SW480 (cell line): ENCODE measurements at places on chromosomes 7 and 10.

DNA sequence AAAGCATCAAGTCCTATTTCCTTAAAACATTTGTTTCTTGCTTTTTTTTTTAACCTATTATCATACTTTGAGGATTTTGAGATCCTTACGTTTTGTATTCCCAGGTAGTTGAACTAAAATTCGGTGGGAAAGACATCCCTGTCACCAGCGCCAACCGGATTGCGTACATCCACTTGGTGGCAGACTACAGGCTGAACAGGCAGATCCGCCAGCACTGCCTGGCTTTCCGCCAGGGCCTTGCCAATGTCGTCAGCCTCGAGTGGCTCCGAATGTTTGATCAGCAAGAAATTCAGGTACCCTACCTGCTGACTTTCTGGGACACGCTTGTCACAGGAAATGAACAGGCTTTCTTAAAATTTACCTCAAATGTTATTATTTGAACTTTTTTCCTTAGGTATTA is 83.0 kb upstream of the DNAJB6 start:
- no peak for DNase-seq

- DNase-seq: no peak
Measured at GRCh38 chr10:4804465-4804864, 21.5 kb upstream of the AKR1E2 start.

DNA sequence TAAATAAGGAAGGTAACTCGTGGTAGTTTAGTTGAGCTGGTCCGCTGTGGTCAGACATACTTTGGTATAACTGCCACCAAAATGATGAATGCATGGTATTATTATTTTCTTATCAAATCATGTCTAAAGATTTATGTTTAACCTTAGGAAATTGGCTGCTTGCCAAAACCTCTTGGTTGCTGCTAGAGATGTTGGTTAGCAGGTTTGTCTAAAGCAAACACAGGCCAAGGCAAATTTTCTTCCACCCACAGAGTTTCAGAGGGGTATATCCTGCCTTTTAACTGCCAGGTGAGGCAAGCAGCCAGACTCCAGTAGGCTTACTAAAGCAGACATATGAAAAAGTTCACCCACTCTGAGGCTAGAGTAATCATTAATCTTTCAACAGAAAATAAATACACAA is 101.4 kb downstream of the SEMA3E start:
- peak; percentile 57 for DNase-seq

DNA sequence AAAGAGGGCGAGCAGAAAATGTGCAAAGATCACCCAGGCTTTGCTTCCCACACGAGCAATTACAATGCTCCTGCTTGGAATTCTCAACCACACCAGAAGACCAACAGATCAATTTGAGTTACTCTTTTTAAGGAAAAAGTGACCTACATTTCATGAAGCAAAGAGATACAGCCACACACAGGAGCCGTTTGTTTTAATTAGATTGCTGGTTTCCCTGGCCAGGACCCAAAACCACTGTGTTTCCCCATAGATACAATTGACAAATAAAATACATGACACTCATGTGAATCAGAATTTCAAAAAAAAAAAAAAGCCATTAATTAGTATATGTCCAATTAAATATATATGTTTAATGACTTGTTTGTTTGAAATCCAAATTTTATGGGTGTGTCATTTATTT is 458.3 kb downstream of the PLXDC2 start:
- no peak for DNase-seq

DNA sequence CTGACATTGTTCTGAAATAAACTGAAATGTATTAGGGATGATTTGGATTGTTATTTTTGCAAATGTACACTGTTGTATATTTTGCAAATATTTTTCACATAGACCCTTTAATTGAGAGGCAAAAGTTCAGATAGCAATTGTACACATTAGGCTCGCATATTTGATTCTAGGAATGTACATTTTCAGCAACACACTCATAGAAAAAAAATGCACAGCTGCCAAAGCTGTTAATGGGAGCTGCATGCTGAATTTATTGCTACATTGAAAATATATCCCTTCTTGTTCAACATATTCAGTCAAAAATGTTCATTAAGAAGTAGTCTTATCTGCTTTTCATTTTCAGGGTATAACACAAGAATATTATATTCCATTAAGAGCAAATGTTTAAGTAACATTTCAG is 512.9 kb downstream of the ATRNL1 start:
- no peak for DNase-seq

DNA sequence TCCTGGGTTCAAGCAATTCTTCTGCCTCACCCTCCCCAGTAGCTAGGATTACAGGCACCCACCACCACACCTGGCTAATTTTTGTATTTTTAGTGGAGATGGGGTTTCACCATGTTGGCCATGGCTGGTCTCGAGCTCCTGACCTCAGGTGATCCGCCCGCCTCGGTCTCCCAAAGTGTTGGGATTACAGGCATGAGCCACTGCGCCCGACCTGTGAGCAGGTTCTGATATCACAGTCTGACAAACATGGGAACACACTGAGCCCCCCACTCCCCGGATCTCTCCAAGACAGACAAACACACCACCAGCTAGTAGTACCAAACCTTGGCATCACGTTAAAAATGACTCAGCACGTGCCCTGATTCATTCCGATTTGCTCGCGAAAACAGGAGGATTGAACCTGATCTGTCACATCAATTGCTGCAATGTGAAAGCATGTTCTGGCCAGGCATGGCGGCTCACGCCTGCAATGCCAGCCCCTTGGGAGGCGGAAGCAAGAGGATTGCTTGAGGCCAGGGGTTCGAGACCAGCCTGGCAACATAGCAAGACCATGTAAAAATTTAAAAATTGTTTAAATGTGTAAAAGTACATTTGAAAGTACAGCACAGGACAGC is 106.5 kb downstream of the SMURF1 start:
- DNase-seq: no peak

GRCh38 chr10:98269435-98269912 is 1.5 kb upstream of the LOXL4 start:
- peak; percentile 86 for DNase-seq

GRCh38 chr10:94403380-94404213 is 1.3 kb downstream of the TBC1D12 start:
- peak; percentile 92 for DNase-seq

GRCh38 chr7:43758822-43759683 is 573 bp downstream of the BLVRA start:
- DNase-seq: peak; percentile 42

DNA sequence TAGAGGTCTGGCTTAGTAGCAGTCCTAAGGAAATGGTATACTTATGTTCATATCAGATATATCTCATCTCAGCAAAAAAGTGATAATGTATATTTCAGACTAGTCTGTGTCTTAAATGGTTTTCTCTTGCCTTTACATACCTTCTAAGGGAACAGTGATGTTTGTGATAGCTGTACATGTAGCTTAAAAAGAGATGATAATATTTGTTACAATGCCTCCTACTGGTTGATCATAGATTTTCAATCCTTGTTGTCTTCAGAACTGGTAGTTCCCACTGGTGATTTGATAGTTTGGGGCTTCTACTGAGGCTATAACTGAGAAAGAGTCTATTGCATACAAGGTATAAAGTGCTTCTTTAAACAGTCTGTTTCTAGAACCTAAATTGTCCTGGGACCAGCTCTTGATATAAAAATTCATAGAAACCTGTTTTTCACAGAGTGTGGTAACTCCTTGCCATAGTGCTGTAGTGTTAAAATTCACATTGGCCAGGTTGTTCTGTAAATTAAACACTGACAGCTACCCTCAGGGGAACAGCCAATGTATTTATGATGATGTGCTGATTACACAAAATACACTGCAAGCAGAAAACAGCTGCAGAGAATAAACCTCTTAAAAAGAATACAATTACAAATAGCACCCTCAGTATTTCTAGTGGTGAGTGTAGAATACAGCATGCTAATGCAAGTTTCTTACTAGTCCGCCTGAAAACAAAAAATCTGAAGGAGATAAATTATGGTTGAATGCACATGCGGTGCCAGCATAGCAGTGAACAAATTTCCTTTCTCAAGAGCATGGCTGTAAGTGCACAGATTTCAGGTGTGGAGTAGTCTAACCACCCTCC is 90.3 kb downstream of the BTRC start:
- peak; percentile 22 for DNase-seq

DNA sequence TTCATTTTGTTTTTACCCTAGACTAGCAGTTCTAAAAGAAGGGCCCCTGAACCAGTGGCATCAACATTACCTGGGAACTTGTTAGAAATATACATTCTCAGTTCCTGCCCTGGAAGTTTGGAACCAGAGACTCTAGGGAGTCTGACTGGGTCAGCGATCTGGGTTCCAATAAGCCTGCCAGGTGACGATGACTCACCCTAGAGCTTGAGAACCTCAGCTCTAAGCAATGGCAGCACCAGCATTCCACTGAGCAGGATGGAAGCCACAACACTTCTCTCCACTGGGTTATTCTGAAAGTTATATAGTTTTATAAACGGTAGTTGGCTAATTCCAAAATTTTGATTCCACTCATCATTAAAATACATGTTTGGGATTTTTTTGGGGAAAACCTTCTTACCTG is 97.0 kb upstream of the AMPH start:
- no peak for DNase-seq

DNA sequence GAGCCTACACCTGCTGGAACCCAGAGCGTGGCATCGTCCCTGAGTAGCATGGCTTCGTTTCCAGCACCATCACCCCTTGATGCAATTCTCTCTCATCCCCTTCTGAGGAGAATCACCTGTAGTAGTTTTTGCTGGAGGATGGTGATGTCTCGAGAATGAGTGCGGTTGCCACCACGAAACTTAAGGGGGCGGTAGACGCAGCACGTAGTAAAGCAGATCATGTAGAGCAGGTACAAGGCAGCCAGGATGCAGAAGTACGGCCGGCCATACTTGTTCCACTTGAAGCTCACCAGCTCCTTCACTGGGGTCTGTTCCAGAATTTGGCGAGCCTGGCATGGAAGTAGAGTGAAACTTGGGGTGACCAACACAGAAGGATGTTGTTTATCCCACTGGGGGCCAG is 8.1 kb downstream of the TRPV5 start:
- DNase-seq: no peak

GRCh38 chr7:134318443-134318842 is 1.7 kb upstream of the SLC35B4 start:
- no peak for DNase-seq
